Astrocyte (in vitro differentiated cells and primary cell): ENCODE measurements at places on chromosomes 2 and 18.
A peak's percentile ranks its signal among the peaks of the same experiment; 100 is the strongest.

DNA sequence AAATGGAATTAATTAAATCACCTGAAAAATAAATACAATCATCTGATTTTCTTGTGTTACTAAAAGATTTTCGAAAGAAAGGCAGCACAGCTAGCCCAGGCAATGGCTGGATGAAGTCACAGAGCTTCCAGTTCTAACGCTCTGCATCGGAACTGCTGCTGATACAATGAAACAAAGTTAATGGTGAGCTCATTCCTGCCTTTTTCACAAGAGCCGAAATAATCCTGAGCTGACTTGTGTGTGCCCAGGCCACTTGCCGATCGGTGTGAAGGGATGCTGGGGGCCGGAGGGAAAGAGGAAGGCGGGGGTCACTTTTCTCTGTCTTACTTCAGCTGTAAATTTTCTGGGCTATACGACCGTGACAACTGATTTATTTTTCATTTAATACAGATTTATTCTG, 149.5 kb downstream of the INO80D start:
- no peak overlapping the region for H3K27ac ChIP-seq
- H3K4me3 ChIP-seq, result no peak overlapping the region
- no peak for DNase-seq
- no peaks in the 10 kb centered on the region for H3K4me1 ChIP-seq

- H3K27me3 ChIP-seq, result no peaks in the 10 kb centered on the region
- no peak overlapping the region for H3K27ac ChIP-seq
- DNase-seq, result peak; percentile 12
- H3K4me1 ChIP-seq, result no peaks in the 10 kb centered on the region
These were observed 74.1 kb upstream of the EHBP1 start for GRCh38 chr2:62631160-62632085.

GRCh38 chr2:192044496-192044895, 150.2 kb downstream of the TMEFF2 start:
- no peaks in the 10 kb centered on the region for H3K4me1 ChIP-seq
- DNase-seq, result no peak
- H3K36me3 ChIP-seq, result no peaks in the 10 kb centered on the region
- H3K27ac ChIP-seq, result no peak overlapping the region
- H3K27me3 ChIP-seq, result no peaks in the 10 kb centered on the region

DNA sequence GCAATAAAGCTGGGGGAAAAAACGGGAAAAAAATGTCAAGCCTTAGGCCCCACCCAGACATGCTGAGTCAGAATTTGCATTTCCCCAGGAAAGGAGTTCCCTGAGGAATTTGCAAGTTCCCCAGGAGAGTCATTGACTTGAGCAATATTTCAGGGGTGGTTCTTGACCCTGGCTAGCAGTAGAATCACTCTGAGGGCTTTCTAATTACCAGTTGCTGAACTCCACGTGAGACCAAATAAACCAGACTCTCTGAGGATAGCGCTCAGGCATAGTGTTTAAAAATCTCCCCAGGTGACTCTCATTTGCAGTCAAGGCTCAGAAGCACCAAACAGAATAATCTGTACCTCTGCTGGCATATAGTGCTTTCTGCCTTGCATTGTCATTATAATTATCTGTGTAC, 48.7 kb downstream of the C1QL2 start:
- no peaks in the 10 kb centered on the region for H3K36me3 ChIP-seq
- H3K4me3 ChIP-seq, result no peak overlapping the region
- H3K27me3 ChIP-seq, result no peaks in the 10 kb centered on the region
- no peaks in the 10 kb centered on the region for H3K4me1 ChIP-seq
- no peak for DNase-seq

- no peak for DNase-seq
- H3K27me3 ChIP-seq, result no peaks in the 10 kb centered on the region
- no peak overlapping the region for H3K27ac ChIP-seq
- peaks cover 3% of the 10 kb centered on the region for H3K4me1 ChIP-seq
- H3K36me3 ChIP-seq, result no peaks in the 10 kb centered on the region
- no peak overlapping the region for H3K4me3 ChIP-seq
These were observed 136.9 kb downstream of the GAREM1 start for GRCh38 chr18:32333781-32334180.

GRCh38 chr18:43481069-43481468, 203.8 kb upstream of the SYT4 start:
- no peak overlapping the region for H3K4me3 ChIP-seq
- no peaks in the 10 kb centered on the region for H3K27me3 ChIP-seq
- no peaks in the 10 kb centered on the region for H3K4me1 ChIP-seq
- no peaks in the 10 kb centered on the region for H3K36me3 ChIP-seq
- no peak overlapping the region for H3K27ac ChIP-seq

GRCh38 chr2:38747819-38748218, 3.3 kb downstream of the SRSF7 start:
- H3K27ac ChIP-seq, result no peak overlapping the region
- DNase-seq, result no peak
- no peak overlapping the region for H3K4me3 ChIP-seq
- peaks cover 16% of the 10 kb centered on the region for H3K4me1 ChIP-seq

DNA sequence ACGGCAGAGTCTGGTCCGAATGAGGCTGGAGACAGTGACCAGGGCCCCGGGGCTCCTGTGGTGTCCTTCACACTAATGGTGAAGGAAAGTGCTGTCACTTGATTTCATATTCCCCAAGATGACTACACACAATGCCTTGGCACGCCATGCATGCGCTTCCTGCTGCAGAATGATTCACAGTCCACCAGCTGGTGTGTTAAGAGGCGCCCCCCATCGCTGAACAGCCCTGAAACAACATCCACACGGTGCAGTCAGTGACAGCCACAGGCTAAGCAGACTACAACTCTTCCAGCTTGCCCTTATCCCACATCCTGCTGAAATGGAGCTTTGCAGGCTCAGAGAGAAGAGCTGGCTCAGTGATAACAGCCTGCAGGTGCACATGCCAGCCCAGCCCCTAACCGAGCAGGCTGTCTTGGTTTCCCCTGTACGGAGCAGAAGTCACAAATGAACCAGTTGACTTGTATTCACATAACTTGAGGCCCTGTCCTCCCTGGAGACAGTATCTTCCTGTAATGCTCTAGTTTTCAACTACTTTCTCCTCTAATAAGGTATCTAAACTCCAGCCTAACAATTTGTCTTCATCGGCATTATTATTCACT, 24.3 kb upstream of the CDH20 start:
- no peaks in the 10 kb centered on the region for H3K27me3 ChIP-seq
- H3K4me1 ChIP-seq, result no peaks in the 10 kb centered on the region
- no peak overlapping the region for H3K27ac ChIP-seq
- DNase-seq, result no peak
- H3K36me3 ChIP-seq, result no peaks in the 10 kb centered on the region
